ENCODE measurements at places on chromosomes 7 and 10.

GRCh38 chr7:25098096-25099046 is 26.7 kb downstream of the CYCS start:
- peak; percentile 71 for DNase-seq

- no peak for DNase-seq
Observed at GRCh38 chr7:29345590-29345989, 151.0 kb downstream of the CHN2 start.

GRCh38 chr7:129014501-129015101 is 40.3 kb downstream of the TNPO3 start:
- DNase-seq, result no peak

DNA sequence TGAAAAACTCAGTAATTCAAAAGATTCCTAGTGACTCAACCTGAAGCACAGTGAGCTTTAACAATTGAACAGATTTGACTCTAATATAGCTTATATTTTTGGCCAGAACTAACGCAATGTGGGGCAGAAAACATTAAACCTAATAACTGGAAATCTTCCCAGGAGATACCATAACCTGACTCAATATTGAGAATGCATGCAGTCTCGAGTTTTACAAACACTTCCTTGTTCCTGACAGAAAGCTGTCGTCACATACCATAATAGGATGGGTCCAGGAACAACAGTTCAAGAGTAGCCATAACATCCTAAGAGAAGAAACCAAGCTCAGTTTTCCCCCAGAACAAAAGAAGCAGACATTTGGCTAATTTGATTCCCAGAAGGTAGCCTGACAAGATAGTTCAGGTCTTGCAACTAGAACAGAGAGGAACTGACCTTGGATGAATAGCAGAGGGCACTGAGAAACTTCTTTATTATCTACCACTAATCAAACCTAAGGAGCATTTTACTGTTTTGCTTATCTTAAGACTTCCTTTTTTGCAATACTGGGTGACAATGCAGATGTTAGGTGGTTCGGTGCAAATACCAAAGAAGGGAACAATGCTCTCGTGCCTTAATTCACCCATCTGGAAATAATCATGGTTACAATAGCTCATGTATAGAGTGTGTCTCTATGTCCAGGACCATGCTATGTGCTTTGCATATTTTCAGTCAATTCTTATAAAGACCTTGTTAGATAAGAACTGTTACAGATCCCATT is 38.6 kb upstream of the ACSL5 start:
- no peak for DNase-seq

- no peak for DNase-seq
Observed at GRCh38 chr7:128687131-128687530, 15.0 kb downstream of the GARIN1A start.

DNA sequence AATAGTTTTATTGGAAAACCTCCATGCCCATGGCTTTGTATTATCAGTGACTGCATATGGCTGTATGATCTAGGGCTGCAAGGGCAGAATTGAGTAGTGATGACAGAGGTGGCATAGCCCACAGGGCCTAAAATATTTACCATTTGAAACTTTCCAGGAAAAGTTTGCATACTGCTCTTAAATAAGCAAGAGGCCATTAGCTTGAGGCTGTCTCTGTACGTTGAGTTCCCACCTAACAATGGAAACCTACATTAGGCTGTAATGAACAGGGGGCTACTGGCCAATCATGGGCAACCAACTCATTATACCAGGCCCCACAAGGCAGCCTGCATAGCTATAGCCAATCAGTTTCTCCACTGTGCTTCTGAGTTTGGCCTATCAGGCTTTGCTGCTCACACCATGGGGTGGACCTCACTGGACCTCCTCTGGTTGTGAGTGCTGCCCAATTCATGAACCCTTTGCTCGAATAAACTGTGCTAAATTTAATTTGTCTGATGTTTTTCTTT is 673 bp upstream of the ST8SIA6 start:
- no peak for DNase-seq
